ENCODE measurements at places on chromosomes 3 and 15.

DNA sequence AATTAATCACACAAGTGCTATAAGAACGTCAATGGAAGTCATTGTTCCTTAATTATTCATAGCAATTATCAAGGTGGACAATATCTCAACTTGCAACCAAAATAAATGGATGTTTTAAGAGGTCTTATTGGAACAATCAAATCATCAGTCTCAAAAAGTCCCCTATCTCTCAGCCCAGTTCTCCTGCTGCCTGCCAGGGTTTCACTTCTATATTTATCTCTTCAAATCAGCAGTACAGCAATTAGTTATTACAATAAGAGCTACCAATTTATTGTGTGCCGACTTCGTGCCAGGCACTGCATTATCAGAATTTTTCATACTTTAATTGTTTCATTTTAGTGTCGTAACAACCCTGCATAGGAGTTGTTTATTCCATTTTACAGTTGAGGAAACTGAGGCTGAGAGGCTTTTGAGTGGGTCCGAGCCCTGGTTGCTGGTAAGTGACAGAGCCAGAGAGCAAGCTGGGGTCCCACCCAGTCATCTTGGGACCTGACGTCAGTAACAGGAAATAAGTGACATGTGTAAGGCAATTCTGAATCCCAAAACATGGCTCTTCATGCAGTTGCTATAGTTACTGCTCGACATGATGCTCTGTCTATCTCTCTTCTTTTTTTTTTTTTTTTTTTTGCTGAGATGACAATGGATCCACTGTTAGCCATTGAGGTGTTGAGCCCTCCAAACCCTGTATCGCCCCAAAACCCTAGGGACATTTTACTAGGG lies 8.8 kb upstream of the KCTD6 start:
- DNase-seq, result no peak

DNA sequence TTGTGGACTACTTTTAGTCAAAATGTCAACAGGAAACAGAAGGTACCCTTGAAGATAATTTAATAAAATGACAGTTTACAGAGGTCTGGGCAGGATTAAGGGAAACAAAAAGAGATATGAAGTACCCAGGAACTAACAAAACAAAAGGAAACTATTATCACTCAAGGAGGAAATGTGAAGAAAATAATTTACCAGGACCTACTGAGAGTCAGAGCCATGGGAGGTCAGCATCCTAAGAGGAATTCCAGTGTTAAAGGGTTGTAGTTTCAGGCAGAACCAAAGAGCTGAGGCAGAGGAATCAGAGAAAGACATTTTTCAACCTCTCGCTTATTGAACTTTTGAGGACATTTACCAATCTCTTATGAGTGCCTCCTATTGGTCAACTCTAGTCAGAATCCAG lies 408.9 kb upstream of the CBLB start:
- no peak for DNase-seq

- no peak for DNase-seq
Observed at GRCh38 chr15:68463444-68463843, 31.5 kb upstream of the ITGA11 start.

DNA sequence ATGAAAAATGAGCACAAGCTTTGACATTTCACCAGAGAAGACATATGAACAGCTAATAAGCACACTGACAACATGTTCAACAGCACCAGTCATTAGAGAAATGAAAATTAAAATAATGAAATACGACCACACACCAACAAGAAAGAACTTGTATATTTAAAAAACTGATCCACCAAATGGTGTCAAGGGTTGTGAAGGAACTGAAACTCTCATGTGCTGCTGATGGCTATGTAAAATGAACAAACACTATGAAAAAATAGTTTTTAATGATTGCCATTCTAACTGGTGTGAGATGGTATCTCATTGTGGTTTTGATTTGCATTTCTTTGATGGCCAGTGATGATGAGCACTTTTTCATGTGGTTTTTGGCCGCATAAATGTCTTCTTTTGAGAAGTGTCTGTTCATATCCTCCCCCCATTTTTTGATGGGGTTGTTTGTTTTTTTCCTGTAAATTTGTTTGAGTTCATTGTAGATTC lies 193.8 kb downstream of the SCAPER start:
- DNase-seq, result no peak

DNA sequence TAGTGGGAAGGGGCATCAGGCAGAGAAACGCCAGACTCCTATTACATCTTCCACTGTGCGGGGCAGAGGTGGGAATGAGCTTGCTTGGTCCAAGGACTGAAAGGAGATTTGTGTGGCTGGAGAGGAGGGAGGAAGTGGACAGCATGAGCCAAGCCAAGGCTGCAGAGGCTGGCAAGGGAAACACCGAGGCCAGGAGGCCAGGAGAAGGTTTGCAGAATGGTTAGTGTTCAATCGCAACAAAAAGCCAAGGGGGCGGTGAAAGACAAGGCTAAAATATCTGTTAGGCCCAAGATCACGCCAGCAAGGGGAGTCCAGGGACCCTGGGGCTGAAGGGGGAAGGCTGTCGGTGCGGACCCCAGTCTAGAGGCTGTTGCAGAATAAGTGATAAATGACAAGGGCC lies 75.8 kb downstream of the CPN2 start:
- no peak for DNase-seq

DNA sequence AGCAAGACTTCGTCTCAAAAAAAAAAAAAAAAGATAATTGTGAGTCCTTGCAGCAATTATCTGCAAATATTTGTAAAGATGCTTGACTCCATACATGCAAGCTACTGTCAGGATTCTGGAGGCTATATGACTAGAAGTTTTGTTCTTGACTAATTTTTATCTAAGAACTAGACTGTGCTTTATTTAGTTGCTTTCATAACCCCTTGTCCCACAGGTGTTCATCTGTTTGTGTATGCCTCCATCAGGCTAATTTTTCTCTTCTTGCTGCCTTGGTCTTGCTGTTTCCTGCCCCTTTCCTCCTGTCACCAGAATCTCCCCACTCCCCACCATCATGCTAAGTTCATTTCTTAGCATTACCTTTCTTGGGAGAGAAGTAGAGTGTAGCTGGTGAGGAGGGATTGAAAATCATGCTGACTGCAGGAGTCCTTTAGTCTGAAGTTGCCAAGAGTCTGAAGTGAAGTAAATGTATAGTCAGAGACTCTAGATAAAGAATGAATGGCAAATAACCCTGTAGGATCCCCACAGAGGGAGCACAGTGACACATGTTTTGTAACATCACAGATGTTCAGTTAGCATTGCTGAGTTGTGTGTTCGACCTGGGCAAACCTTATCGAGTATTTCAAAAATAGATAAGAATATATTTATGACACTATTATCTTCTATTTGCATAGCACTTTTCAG lies 12.5 kb downstream of the ST3GAL6 start:
- no peak for DNase-seq

DNA sequence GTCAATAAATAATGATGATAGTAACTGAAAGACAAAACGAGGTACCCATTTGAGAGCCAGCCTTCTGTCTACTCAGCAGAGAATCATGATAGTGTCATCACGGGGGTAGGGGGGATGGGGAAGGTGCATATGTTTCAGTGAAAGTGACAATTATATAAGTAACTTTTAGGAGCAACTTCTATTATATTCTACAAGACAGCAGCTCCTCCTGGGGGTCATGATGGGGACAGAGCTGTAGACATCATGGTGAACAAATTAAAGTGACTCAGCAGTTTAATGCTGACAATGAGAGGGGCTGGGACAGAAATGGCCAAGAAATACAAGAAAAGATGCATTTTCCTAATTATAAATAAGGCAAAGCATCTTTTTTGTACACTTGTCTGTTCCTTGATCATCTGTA lies 11.8 kb downstream of the CAPN3 start:
- no peak for DNase-seq

- DNase-seq, result no peak
Observed at GRCh38 chr15:22257047-22258008, 177.0 kb downstream of the OR4M2 start.

DNA sequence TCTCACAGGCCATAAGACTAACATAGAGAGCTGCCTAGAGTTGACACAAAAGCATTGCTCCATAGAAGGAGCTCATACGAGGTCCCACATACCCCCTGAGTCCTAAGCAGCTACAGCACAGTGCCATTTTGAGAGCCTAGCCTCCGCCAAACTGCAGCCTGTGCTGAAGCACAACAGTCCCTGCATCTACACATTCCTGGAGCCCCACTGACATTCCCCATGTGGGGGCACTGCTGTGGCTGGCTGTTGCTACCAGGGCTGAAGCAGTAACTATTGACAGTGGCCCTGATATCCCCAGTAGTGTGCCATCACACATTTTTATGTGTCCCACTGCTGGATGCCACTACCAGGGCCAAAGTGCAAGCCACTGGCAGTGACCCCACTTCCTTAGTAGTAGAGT lies 80.3 kb downstream of the CERS3 start:
- DNase-seq, result no peak

DNA sequence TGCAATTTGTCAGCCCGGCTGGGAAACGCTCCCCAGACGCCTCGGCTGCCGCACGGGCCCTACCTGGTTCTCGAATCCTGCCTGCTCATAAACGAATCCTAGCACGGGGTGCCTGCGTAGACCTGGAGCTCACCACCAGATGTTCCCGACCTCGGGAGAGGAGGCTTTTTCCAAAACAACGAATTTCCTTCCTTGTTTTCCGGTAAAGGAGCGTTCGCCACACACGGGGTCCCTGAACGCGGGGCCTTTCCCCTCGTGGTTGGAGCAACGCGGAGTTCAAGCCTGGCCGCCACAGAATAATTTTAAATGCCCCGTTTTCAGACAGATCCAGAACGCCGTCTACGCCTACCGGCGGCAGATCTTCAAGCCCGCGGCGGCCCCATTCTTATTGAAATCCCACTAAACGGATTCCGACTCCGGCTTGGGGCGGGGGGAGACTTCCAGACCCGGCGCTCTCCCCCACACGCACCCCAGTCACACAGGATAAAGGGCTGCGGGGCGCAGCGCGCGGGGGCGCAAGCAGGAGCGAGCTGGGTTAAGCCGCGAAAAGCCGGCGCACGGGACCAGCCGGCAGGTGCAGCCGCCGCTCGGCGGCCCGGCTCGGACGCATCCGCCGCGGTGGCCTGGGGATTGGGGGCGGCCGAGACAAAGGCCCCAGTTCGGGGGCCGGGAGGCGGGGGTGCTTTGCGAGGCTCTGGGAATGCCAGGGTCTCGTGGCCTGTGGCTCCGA lies 895 bp downstream of the GATA2 start:
- no peak for DNase-seq

- DNase-seq, result no peak
Observed at GRCh38 chr3:179460260-179460659, 9.0 kb upstream of the GNB4 start.
